ENCODE measurements at places on chromosomes 1 and 21.

GRCh38 chr21:46517361-46517760 is 58.7 kb downstream of the DIP2A start:
- peak; percentile 31 for DNase-seq

DNA sequence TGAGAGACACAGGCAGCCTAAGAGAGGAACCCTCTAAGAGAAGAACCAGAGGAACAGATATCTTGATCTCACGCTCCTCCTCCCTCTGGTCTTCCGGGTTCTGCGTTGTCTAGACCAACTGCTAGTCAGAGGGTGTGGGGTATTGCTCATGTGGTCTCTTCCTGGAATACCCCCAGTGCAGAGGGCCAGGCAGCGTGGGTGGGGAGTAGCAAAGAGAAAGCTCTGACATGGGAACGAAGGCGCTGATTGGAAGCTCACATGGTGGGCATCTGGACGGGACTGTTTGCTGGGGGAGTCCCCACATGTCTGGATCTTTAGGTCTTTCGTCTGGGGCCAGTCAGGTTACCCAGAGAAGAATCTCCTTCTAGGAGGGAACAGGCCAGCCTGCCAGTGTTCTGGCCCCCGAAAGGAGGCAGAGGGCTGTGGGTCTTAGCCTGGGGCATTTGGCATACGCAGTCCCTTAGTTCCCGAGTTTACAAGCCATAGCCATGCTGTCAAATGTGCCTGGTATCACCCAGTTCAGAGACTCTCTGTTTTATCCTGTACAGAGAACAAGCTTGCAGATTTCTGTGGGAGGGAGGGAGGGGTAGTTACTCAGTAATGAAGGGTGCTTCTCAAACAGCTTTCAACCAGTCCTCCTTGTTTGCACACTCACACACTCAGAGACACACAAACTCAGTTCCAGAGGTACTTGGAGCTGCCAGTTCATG is 18.3 kb upstream of the IL6R start:
- no peak for DNase-seq

DNA sequence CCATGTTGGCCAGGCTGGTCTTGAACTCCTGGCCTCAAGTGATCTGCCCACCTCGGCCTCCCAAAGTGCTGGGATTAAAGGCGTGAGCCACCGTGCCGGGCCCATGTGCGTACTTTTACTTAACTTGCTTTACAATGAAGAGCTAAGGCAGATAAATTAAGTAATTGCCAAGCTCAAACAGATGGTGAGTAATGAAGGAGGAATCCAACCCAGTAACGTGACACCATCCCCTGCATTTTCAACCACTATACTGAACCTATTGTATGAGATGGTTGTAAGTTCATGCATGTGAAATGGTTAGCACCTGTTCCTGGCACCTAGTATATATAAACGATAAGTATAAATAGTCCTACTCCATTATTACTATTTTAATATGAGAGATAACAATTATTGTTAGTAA is 588.0 kb upstream of the BEND5 start:
- no peak for DNase-seq

DNA sequence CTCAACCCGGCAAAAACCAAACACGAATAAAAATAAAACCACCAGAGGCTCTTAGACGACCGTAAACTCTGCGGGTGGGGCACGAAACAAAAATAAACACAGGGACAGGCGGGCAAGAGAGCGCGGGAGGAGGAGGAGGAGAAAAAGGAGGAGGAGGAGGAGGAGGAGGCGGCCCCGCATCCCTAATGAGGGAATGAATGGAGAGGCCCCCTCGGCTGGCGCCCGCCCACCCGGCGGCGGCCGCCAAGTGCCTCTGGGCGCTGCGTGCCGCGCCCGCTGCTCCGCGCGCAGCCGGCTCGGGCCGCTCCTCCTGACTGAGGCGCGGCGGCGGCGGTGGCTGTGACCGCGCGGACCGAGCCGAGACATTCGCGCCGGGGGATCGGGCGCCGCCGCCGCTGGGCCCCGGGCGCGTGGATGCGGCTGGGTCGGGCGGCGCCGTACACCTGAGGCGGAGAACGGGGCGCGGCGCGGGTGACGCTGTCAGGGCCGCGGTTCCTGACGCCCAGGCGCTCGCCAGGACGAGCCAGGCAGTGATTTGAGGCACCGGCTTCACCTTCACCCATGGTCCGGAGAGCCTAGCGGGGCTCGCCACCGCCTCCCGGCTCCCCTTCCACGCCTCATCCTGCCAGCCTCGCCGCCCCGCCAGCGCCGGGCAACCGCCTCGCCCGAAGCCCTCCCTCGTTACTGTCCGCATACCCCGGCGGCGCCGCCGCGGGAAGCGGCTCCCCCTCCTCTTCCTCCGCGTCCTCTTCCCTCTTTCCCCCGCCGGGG is at the start of gene MARK1:
TSS of gene MARK1 (plus strand) at position 229 of the 771 bp plus-strand sequence. CDS start 687 bp downstream, outside the sequence.
- peak; percentile 61 for DNase-seq

GRCh38 chr1:3614755-3615742 is 3.7 kb upstream of the MEGF6 start:
- peak; percentile 71 for DNase-seq

DNA sequence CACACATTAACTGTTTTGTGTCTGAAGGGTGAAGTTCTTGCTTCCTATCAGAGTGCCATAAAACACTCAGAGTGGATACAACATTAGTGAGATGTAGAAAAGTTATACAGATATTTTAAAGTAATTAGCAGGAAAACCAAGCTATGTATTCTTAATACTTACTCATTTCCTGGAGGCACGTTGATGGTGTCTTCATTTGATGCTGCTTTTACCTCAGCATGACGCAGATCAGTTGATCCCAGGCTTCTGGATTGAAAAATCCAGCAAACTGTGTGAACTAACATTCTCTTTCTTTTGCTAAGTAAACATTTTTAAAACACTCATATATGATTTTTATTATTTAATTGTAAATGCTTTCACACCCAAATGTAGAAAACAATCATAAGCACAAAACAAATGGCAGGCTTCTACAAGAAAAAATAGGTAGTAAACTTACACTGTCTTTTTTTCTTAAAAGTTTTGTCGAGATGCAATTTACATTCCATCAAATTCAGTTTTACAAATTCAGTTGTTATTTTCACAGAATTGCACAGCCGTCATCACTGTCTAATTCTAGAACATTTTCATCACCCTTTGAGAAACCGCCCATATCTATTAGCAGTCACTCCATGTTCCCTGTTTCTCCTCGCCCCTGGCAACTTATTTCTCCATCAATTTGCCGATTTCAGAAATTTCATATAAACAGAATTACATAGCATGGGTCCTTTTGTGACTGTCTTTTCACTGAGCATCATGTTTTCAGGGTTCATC is 198.9 kb downstream of the LRRC7 start:
- DNase-seq, result no peak

- no peak for DNase-seq
Observed at GRCh38 chr1:202571719-202572339, 138.4 kb downstream of the SYT2 start.

DNA sequence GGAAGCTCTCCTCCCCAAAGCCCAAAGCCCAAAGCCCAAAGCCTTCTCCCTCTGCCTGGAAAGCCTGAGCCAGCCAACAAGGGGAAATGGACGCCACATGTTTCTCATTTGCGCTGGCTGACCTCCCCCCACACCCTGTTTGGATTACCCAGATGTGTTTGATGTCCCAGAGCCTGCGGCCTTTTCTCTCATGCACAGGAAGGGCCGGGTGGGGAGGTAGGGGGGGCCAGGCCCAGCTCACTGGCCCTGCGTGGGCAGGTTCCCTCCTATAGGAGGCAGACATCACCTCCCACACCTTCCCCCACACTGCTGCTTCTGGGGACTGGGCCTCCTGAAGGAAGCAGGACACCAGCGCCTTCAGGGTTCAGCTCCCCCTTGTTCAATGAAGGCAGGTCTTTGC is 116.3 kb downstream of the NAV1 start:
- peak; percentile 84 for DNase-seq
